HAP-1 (cell line): ENCODE measurements at places on chromosomes 6 and 20.

DNA sequence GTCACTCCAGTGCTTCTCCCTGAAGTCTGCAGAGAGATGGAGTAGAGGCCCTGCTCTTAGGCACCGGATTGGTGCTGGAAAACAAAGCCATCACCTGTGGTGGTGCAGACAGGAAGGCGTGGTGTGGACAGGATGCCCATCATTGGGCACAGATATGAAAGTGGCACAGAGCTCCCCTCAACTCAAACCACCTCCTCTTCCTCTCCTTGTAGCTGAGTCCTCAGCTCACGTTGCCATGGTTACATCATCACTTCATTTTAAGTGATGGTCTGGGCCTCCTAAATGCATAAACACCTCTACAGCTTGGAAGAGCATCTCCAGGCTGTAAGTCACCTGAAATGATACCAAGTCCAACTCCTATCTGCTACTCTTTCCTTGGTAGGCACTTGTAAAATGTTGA, 8.0 kb upstream of the RTF2 start:
- no peak for DNase-seq

- no peak for DNase-seq
Measured at GRCh38 chr20:10522328-10522727, 87.2 kb downstream of the SLX4IP start.

DNA sequence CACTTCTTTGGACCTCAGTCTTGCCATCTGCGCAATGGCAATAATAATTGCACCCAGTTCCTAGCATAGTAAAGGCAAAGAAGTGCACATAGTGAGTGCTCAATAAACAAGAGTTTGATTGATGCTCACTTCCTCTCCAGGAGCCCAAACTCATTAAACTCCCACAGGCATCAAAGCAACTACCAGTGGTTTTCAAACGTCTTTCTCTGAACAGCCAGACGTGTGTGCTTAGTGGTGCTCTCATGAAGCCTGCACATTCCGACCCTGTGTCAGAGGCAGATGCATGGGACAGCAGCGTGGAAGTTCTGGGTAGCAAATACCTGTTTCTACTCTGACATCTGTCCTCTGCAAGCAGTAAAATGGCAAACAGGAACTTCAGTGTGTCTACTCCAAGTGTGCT, 146.3 kb upstream of the MAFB start:
- DNase-seq, result no peak

- DNase-seq, result no peak
Measured at GRCh38 chr6:22421198-22421597, 124.4 kb upstream of the PRL start.

DNA sequence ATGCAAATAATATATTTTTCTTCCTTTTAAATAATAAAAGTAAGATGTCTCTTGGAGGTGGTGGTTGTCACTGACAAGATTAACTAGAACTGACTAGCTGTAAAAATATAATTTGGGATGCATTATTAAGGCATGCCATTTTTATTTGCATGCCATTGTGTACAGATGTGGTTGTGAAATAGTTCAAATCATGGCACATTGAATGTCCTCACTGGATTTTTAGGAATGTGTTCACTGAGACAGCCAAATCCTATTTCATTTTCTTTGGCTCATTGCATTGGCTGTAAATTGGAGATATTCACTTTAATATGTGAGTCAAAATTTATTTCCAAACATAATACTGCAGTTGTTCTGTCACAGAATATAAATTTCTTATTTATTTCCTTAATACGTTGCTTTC, 62.3 kb downstream of the ESR1 start:
- DNase-seq, result no peak

DNA sequence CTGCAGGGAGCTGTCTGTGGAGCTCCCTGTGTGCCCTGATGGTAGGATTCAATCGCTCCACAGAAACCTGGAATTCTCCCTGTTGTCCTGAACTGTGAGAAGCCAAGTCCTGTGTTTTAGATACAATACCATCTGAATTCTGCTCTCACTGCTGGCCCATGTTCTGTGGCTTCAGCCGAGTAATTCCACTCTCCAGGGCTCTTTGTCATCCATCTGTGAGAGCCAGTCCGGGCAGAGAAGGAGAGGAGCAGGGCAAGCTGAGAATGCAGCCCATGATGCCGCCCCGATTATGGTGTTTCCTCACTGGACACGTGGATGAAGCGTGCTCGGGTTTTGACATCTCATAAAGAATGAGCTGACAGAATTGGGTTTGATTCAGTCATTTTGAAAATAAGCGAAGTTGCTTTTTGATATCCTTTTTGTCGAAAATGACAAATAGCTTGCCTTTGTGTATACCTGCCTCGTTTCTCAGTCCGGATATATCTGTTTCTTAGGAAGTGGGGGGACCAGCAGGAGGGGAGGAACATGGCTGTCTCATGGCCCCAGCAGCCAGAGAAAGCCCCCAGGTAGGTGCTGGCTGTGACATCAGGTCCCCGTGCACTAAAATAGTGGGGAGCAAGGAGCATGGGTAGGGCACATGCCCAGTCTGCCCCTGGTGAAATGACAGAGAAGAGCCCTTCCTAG, 8.2 kb upstream of the CD93 start:
- DNase-seq, result no peak

- no peak for DNase-seq
Measured at GRCh38 chr6:129516005-129516404, 194.0 kb downstream of the ARHGAP18 start.

GRCh38 chr20:50226093-50226974, 35.7 kb downstream of the CEBPB start:
- no peak for DNase-seq

DNA sequence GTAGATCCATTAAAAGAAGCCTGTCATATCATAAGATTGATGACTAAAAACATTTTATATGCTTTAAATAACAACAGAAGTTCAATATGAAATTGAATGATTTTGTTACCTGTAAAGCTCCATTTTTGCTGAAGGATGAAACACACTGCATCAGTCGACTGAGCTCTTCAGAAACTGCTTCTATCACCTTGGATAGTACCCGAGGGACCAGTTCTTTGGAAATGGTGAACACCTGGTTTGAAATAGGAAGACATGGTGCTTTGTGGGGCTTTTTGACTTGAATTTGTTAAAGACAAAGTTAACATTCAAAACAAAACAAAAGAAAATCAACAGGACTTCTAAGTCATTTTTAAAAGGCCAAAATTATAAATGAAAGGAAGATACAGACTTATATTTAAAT, 105.7 kb downstream of the IRF4 start:
- DNase-seq, result no peak

GRCh38 chr6:71533939-71534379, 245.3 kb downstream of the OGFRL1 start:
- DNase-seq, result peak; percentile 26

DNA sequence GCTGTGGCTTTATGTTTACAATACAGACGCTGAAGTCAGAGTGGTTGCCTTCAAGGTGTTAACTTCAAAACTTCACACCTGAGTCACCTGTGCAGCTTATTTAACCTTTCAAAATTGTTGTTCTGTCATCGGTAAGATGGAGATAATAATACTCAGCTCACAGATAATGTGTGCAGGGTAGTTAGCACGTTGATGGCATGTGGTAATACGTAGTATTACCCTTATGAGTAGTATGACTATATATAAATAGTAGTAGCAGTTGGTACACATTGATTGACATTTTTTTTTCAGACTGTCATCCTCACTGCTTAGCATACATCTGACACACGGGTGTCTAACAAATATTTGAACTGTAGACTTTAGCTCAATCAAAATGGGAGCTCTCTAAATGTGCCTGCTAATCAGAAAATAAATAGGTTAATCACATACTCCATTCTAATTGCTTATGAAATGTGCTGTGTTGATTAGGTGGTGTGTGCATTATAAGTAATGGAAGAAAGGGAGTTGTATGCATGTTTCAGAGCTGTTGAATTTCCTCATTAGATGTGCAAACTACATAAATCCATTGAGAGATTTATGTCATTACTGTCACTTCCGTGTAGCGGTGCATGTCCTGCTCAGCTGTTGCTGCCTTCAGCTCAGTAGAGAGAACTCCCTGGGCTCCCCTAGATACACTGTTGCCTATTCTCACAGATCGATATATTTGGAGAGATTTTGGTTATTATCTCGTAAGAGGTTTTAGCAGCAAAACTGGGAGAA, 11.2 kb upstream of the MROH8 start:
- DNase-seq, result no peak

- DNase-seq, result no peak
Measured at GRCh38 chr6:10276106-10276505, 138.8 kb downstream of the TFAP2A start.

- peak; percentile 99 for DNase-seq
Measured at GRCh38 chr6:10722820-10723566, at the start of gene TMEM14C. Gene TMEM14C, plus strand, starts transcription at chr6:10723070. Its CDS starts 1,544 bp downstream, at chr6:10724614.
